EL (cell line): ENCODE measurements at places on chromosomes 1 and 21.
A peak's percentile ranks its signal among the peaks of the same experiment; 100 is the strongest.

GRCh38 chr1:223726380-223727001 is 14.2 kb downstream of the CAPN2 start:
- peak; percentile 98 for DNase-seq

- no peak for DNase-seq
Measured at GRCh38 chr1:64569411-64569810, 99.5 kb downstream of the CACHD1 start.

- no peak for DNase-seq
Measured at GRCh38 chr1:11807133-11807532, 1.1 kb downstream of the CLCN6 start.

- no peak for DNase-seq
Measured at GRCh38 chr1:207396168-207396746, 57.9 kb upstream of the CR2 start.

- DNase-seq = no peak
Measured at GRCh38 chr1:20223551-20224419, 37.5 kb upstream of the PLA2G2C start.

GRCh38 chr1:33762109-33762830 is 101.6 kb upstream of the HMGB4 start:
- no peak for DNase-seq

GRCh38 chr1:215568299-215568692 is 1.2 kb downstream of the KCTD3 start:
- DNase-seq = peak; percentile 64

DNA sequence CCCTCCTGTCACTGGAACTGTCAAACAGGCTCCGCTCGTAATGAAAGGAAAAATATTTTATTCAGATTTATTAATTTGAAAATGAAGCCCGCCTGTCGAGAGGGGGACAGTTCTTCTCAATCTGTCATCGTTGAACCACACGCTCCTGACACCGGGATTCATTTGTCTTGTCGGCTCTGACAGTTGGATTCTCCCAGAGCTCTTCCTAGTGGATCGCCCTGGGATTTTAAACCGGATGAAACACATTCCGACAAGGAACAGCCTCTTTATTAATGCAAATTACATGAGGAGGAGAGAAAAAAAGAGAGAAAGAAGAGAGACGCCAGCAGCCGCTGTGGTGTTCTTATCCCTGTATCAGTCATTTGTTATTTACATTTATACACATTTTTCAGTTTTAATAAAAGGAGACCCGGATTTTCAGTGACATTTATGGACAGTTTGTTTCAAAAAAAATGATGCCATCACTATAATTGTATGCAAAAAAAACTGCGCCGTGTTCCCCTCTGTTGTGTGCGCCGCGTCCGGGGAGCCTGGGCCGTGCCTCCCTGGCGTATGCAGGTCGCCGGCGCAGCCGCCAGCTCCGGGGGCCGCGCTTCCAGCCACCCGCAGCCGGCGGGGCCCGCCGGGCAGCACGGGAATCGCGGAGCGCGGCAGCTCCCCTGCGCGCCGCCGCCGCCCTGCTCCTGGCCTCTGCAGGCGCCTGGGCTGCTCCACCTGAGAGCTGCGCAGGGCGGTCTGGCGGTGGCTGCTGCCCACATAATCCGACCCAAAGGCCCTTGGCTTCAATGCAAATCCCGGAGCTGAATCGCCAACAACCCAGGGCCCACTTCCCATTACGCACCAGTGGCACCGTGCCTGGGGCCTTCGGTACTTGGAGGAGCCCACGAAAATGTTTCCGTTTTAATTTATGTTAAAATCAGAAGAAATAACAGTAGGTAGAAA is 237.9 kb upstream of the PBX1 start:
- peak; percentile 12 for DNase-seq

DNA sequence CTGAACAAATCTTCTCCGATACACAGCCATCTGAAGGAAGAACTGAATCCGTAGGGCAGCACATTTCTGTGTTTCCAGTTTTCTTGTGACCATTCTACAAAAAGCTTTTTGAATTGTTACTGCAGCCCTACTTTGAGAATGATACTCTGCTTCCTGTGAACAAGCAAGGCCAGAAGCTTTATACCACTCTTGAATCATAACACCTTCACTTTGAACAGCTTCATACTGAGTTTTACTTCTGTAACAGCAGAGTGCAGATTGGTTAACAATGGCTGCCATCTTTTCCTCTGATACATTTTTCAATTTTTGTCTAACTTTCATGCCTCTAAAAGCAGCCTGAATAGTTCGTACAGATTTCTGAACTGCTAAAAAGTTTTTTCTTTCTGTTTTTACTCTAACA is 33.6 kb upstream of the F13B start:
- no peak for DNase-seq

- no peak for DNase-seq
Measured at GRCh38 chr1:165862448-165862847, 35.0 kb downstream of the UCK2 start.

- DNase-seq = no peak
Measured at GRCh38 chr1:116900471-116901365, 9.0 kb upstream of the PTGFRN start.

GRCh38 chr1:61094677-61095469 is 12.5 kb downstream of the NFIA start:
- DNase-seq = no peak

- no peak for DNase-seq
Measured at GRCh38 chr1:87853576-87854351, 525.1 kb downstream of the LMO4 start.

- no peak for DNase-seq
Measured at GRCh38 chr1:100152271-100152670, 19.3 kb downstream of the TRMT13 start.

GRCh38 chr1:8712413-8713231 is 104.8 kb downstream of the RERE start:
- DNase-seq = peak; percentile 83

DNA sequence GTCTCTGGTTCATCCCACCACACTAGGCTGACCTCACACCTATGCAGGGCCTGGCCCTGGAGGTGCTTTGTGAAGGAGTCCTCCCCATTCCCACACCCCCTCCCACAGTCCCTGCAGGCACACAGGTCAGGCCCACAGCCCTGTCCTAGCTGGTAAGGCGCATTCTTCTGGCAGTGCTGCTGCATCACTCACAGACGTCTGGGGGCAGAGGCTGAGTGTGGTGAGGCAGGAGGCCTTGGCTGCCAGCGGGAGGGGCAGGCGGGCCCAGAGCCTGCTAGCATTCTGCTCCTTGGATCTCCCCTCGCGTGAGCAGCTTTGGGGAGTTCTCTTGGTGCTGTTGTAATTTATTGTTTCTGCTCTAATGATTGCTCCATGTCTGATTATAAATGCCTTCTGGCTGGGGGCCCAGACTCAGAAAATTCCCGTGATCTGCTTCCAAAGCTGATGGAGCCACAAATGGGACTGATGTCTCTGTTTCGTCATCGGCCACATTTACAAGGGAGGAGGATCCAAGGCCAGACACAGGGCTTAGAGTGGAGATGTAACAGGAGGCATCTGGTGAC is 62.9 kb downstream of the TRABD2B start:
- DNase-seq = no peak

DNA sequence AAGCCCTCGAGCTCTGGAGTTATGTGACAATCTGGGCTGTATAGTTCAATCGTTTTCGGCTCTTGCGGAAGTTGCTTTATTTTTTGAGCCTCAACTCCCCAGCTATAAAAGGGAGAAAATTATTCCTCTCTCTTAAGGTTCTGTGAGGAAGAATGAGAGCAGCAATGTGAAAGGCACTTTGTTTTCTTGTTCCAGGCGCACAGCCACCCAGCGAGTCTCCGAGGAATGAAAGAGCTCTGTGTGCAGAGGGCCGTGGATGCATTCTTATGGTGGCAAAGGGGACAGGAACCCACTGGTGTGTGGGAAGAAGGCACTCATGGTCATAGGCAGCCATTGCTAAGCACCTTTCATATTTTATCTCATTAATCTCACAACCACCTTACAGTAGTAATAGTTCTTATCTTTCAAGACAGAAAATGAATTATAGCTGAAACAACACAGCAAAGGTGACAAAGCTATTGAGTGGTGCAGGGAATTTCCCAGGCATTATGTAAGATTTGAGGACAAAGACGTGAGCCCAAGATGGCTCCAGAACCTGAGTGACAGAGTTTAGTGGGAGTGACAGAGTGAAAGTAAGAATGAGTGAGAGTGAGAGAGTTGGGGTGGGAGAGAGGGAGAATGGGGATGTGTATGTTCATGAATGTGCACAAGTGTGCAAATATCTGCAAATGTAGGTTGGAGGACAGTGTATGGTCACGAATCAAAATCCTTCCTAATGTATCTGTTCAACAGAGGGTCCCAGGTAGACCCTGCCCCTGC is 9.4 kb downstream of the CYP2J2 start:
- no peak for DNase-seq

GRCh38 chr1:3192361-3192760 is 123.4 kb downstream of the PRDM16 start:
- no peak for DNase-seq

DNA sequence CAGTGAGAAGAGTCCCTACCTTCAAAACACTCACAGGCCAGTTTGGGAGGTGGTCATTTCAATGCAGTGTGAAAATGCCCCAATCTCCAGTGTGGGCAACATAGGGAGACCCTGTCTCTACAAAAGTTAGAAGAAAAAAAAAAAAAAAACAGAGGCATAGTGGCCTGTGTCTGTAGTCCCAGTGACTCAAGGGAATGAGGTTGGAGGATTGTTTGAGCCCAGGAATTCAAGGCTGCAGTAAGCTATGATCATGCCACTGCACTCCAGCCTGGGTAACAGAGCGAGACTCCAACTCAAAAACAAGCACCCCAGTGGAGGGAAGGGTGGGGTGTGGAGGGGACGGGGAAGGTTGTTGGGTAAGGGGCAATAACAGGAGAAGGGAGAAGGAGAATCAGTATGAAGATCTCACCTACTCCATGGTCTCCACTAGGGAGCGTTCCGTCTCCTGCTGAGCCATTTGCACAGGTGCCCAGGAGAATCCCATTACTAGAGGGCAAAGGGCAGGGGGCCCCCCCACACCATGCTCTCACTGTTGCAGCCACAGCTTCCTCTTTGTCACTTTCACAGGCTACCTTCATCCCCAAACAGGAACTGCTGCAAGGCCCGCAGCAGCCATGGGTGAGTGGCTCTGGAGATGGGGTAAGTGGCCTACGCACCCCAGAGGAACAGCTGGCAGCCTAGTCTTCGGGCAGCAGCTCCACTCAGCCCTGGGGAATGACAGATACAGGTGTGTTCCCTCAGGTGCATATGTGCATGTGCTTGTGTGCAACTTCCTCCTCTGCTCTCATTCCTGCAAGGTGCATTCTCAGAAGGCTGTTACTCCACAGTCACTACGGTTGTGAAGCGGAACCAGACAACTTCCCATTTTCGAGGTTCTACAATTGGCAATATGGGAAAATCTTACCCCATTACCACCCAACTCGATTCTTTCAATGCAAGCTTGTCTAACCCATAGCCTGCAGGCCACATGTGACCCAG is 87.9 kb upstream of the LYST start:
- peak; percentile 36 for DNase-seq

DNA sequence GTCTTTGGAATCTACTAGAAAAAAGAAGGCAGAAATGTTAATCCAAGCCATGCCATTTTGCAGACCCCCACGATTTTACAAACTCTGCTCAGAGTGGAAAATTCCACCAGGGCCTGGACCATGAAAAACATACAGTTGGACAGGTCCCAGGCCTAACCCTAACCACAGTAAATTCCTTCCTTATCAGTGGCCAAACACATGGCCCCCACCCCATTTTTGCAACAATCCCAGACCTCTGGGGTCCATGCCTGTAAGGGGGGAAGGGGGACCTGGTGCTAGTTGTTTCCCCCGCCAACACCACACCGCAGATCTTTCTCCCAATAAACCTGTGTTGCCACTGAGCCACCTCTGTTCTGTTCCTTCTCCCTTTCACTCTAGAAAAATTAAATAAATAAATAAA is 1352.7 kb downstream of the AMY1C start:
- DNase-seq = no peak

DNA sequence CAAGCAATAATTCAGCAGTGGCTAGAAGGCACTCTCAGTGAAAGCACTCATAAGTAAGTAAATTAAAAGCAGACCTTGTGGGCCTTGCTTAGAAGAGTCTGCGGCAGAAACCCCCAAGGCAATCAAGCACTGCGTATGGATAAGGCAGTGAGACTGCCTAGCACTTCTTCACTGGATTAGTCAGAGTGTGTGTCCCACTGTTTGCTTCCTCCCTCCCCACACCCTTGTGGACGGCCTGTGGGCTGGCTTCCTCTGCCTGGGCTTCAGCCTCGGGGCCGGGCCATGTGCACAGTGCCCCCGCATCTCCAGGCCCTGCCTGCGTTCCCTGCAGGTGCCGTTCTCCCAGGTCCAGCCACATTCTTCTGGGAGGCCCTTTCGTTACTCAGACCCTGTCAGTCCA is 23.8 kb downstream of the AGT start:
- no peak for DNase-seq

GRCh38 chr1:7529917-7530316 is 241.2 kb upstream of the VAMP3 start:
- no peak for DNase-seq

- DNase-seq = no peak
Measured at GRCh38 chr1:51420867-51421627, 90.7 kb upstream of the TTC39A start.

DNA sequence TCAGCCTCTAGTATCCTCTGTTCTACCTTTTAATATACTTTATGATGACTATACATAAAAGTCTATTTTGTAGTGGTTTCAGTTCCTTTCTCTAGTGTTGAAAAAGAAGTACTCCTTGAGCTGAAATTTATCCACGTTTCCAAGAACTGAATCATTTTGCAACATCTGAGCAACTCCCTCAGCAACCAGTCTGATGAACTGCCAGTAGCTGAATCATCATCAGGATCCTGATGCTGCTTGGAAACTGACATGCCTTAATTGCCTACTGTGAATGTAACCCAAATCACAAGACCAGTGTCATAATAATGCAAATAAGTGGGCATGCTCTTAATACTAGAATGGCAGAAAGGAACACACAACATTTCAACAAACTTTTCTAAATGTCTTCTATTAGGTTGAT is 103.3 kb downstream of the CYYR1 start:
- peak; percentile 65 for DNase-seq

- no peak for DNase-seq
Measured at GRCh38 chr1:6352138-6352563, 41.4 kb downstream of the ACOT7 start.

DNA sequence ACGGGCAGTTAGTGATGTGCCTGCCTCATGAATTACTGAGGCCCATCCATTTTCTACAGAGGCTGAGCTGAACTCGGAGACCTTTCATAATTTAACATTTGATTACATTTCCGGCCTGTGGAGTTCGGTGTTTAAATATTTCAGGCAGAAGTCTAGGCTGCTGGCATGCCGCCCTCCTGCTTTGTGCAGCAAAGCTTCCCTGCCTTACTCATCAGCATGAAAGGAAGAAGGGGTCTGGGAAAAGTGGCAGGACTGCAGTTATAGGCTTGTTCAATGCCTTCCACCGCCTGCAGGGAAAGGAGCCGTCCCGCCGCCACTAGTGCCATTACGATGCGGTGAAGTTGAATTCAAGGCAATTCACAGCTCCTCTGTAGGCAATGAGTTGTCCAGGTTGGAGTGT is 527.9 kb downstream of the NPHP4 start:
- no peak for DNase-seq

DNA sequence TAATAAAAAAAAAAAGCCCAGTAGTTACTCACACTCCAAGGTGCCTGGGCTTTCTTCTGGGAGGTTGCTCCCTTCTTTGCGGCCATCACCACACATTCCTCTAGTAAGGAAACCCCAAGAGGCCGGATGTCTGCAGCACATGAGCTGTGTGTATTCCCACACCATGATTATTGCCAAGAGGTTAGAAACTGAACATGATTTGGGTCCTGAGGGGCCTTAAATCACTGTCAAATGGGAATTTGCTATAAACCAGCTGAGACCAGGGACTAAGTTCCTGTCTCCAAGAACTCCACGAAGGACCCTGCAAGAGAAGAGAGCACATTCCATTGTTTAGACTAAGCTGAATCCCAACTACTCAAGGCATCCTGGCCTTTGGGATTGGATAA is 85.3 kb upstream of the SSX2IP start:
- no peak for DNase-seq
